K562 (cell line): ENCODE measurements at places on chromosomes 1 and 21.

DNA sequence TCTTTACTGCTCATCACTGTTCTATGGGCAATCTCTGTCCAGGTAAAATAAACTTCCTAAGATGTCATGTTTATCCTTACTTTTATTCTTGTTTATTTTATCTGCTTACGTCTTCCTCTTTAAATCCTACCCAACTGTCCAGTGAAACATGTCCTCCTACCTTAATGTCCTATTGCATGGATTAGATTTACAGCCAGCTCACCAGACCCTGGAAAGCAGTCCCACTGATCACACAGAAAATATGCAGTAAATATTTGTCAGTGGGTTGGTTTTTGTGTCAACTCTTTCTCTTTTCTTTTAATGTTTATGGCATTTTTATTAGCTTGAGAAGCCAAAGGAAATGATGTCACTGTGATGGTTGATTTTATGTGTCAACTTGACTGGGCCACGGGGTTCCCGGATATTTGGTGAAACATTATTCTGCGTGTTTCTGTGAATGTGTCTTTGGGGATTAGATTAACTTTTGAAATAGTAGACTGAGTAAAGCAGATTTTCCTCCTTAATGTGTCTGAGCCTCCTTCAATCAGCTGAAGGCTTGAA, 258.3 kb downstream of the SRGAP2C start:
- no peak for DNase-seq

- DNase-seq, result no peak
Measured at GRCh38 chr1:36884801-36885200, 149.5 kb downstream of the GRIK3 start.

DNA sequence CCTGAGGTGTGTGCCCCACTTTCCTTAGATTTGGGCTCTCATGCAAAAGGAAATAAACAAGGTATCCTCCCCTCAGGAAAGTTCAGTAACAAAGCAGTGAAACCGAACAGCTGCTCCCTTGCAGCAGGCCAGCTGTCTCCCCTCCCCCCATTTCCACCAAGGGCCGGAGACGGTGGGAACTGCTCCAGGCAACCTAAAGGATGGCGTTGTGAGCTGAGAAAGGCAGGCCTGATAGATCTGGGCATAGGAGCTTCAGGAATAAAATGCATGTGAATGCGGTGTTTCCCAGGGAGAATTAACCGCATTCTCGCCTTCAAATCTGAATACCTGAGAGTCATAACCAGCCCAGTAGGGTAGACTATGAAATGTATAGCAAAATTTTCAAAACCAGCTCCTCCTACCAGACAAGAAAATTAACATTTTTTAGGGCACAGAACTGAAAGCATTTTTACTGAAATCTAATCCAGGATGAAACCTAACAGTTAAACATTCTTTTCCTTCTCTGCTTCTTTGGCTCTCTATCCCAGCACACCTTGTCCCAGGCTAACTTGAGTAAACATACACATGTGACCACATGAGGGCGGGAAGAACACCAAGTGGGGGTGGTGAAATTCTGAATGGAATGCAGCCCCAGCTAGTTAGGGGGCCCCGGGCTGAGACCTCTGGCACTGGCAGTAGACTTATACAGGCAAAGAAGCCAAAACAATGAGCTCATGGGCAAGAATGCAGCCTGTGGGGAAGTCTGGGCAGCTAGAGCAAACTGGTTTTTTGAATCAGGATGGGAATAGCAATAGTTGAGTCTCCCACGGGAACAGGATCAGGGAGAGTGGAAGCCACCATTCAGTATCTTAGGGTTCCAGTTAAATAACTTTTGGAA, 11.5 kb downstream of the MCL1 start:
- peak; percentile 48 for DNase-seq

GRCh38 chr1:52814465-52814864, 28.1 kb upstream of the ZYG11A start:
- DNase-seq, result no peak

GRCh38 chr1:30716646-30717045, 6.7 kb downstream of the MATN1 start:
- no peak for DNase-seq

GRCh38 chr1:55378582-55378981, 163.4 kb upstream of the USP24 start:
- peak; percentile 41 for DNase-seq

- DNase-seq, result no peak
Measured at GRCh38 chr1:245788269-245788668, 633.5 kb downstream of the KIF26B start.
